Left colon (tissue), 2 donors: ENCODE measurements at places on chromosomes 6 and 20.

DNA sequence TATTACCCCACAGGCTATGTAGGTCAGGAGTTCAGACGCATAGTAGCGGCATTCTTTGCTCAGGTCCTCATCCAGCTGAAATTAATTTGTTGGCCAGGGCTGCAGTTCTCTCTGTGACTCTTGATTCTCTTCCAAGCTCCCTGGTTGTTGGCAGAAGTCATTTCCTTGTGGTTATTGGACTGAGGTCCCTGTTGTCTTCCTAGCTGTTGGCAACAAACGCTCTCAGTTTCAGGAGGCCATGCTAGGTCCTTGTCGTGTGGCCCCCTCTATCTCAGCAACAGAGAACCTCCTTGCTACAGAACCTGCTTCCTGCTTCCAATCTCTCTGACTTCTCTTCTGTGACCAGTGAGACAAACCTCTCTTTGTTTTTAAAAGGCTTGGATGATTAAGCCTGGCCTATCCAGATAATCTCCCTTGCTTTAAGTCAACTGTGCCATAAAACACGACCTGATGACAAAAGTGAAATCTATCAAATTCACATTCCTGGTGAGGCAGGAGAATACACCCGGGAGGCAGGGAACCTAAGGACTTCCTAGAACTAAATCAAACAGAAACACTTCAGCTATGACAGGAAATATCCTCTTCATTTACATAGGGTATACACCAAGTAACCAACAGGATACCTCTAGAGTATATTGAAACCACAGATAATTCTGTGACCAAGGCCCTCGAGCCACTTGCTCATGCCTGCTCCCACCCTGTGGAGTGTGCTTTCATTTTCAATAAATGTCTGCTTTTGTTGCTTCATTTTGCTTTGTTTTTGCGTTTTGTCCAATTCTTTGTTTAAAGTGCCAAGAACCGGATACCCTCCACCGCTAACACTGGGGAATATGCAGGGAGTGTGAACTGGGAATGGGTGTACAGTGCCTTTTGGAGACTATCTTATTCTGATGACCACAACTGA, 196.0 kb downstream of the BTBD3 start:
- no peak for DNase-seq

DNA sequence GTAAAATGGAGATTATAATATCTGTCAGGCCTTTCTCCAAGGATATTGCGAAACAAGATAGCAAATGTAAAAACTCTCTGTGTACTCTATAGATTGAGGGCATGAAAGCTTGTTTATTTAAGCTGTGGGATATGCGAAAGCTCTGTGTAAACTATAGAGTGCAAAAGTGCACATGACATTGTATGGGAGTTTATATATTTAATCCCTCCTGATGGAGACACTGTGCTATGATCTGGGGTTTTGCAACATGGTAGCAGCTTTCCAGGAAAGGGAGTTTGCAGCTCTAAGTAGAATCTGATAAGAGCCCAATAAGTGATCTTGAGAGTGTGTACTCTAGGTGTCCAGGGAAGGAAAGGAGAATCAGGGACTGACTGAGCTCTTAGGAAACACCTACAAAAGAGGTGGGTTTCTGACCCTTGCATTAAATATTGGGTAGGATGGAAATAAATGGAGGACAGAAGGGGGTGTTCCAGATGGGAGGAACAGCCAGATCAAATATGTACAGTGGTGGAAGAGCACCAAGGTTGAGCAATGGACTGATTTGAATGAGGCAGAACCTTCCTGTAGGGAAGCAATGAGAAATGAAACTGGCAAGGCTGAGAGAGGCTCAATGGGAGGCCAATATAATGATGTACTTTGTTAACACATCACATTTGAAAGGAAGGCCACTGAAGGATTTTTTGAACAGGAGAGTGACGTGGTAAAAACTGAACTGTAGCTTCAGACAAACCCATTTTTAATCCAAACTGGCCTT, 450.1 kb downstream of the GJA1 start:
- DNase-seq: no peak

DNA sequence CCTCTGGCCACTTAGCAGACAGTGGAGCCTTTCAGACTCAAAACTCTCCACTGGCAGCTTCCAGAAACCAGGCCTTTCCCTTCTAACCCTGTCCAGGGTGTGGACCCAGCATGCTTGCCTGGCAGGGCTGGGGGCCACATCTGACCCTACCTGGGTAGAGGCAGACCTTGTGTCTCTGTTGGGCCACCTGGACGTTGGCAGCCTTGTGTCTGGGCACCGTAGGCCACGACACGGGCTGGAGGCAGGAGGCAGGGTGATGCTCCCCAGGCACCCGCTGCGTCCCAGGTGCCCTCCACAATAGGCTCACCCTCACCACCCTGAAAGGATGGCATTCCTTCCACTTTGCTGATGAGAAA, 67.6 kb downstream of the NOL4L start:
- DNase-seq: no peak

GRCh38 chr20:48843057-48843806, 15.4 kb upstream of the PREX1 start:
- DNase-seq: no peak

GRCh38 chr6:71419217-71420094, 130.8 kb downstream of the OGFRL1 start:
- DNase-seq: no peak

- DNase-seq: no peak
These were observed 63.9 kb downstream of the MTHFD1L start for GRCh38 chr6:150929416-150929815.

DNA sequence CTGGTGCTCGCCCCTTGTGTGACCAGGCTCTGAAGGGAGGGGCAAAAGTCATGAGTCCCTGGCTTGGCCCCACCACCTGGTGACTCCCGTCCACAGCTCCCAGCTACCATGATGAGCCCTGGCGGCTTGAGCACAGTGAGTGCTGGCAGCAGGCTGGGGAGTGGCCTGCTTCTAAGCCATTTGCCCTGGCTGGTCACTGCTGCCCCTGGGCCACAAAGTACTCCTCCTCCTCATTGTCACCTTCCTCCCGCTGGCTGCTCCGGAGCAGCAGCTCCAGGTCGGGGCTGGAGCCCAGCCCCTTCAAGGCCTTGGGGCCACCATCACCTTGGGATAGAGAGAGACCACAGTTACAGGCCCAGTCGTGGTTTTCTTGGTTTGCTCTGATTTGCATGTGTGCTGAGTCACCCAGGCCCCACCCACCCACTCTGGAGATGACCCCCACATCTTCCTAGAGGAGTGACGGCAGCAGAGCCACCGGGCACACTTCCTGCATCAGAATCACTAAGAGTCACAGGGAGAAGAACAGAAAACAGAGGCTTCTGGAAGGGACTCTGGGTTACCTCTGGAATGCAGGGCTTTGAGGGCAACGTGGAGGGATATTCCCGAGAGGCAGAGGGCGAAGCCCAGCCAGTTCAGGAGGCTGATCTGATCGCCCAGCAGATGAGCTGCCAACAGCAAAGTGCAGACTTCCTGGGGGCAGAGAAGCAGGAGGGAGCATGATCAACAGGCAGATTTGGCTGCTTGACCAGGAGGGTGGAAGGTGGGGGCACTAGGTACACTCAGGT, 42.1 kb upstream of the CDH22 start:
- no peak for DNase-seq

- no peak for DNase-seq
These were observed 47.6 kb upstream of the SIM1 start for GRCh38 chr6:100512203-100512862.

- no peak for DNase-seq
These were observed 28.1 kb upstream of the QKI start for GRCh38 chr6:163386329-163386908.

GRCh38 chr20:48820649-48820973, 7.2 kb downstream of the PREX1 start:
- DNase-seq: no peak

- DNase-seq: peak; percentile 12
These were observed 30.2 kb downstream of the DLL1 start for GRCh38 chr6:170260686-170261085.

DNA sequence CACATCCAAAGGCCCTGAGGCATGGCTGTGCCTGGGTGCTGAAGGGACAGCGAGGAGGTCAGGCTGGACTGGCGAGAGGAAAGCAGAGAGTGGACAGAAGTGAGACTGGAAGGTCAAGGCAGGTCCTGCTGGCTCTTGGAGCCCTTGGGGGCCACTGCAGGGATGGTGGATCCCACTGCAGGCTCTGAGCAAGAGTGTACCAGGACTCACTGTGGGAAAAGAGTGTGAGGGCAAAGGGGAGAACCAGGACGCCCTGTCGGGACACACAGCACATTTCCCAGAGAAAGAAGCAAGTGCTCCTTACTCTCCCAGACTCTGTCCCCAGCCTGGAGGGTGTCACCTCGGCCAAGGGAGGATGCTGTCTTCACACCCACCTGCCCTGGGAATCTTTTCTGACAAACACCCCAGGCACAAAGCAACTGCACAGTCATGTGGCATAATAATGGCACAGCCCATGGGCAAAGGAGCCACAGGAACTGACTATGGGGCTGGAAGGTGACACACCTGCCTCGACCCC, 172.3 kb upstream of the CST7 start:
- peak; percentile 7 for DNase-seq

DNA sequence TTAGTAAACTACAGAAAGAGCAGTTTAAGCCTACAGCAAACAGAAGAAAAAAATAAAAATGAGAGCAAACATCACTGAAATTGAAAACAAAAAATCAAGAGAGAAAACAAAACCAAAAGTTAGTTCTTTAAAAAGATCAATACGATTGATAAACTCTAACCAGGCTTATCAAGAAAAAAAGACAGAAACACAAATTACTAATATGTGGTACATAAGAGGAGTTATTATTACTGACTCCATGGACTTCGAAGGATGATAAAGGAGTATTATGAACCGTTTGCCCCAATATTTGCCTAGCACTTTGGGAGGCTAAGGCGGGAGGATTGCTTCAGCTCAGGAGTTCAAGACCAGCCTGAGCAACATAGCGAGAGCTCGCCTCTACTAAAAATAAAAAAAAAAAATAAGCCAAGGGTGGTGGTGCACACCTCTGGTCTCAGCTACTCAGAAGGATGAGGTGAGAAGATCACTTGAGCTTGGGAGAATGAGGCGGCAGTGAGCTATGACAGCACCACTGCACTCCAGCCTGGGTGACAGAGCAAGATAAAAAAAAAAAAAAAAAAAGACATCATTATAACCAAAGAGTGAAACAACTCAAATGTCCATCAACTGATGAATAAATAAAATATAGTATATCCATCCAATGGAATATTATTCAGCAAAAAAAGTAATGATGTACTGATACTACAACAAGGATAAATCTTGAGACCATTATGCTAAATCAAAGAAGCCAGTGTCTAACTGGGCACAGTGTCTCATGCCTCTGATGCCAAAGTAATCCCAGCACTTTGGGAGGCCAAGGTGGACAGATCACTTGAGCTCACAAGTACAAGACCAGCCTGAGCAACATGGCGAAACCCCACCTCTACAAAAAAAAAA, 12.9 kb downstream of the TRPC4AP start:
- DNase-seq: no peak

- no peak for DNase-seq
These were observed 35.3 kb upstream of the APCDD1L start for GRCh38 chr20:58550275-58551059.

GRCh38 chr6:170063851-170064602, 226.9 kb downstream of the DLL1 start:
- DNase-seq: no peak

- DNase-seq: no peak
These were observed 162.8 kb downstream of the TENT5A start for GRCh38 chr6:81589465-81590313.

GRCh38 chr20:32820698-32821377, 1.1 kb downstream of the MAPRE1 start:
- peak; percentile 15 for DNase-seq

DNA sequence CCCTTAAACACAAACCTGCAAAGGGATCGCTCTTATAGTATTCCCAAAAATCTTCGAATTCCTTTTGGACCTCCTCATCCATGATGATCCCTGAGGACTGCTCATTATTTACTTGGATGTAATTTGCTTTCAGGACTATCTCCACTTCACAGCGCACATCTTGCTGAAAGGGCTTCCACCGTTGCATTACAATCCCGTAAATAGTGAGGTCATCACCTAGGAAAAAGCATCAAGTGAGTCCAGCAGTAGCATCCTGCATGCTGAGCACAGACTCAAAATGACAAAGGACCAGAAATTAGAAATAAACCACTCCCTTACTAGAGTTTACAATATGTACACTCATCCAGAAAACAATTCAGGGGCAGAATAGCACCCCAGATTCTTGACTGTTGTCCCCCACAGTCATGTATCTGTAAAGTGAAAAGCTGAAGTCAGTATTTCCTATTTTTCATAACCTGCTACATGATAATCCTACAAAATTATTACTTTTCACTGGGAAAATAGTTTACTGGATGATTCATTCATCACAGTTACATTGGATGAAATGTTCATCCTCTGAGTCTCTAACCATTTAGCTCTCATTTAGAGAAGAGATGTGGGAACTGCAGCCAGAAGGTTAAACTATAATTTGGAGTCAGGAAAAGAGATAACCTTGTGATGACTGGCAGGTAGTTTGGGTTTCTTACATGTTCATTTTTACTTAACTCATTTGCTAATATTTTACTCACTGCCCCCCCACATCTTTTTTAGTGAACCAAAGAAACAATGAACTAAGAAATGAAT, 17.2 kb downstream of the MCM9 start:
- no peak for DNase-seq

GRCh38 chr6:128452713-128453112, 67.7 kb downstream of the PTPRK start:
- DNase-seq: no peak

- peak; percentile 47 for DNase-seq
These were observed 274.0 kb downstream of the MAFB start for GRCh38 chr20:40414843-40415615.

- DNase-seq: no peak
These were observed 402.5 kb downstream of the PLCB1 start for GRCh38 chr20:8534368-8535160.

- no peak for DNase-seq
These were observed 121.6 kb downstream of the MEI4 start for GRCh38 chr6:77774457-77774856.

GRCh38 chr6:169168706-169169105, 84.9 kb downstream of the THBS2 start:
- DNase-seq: no peak

DNA sequence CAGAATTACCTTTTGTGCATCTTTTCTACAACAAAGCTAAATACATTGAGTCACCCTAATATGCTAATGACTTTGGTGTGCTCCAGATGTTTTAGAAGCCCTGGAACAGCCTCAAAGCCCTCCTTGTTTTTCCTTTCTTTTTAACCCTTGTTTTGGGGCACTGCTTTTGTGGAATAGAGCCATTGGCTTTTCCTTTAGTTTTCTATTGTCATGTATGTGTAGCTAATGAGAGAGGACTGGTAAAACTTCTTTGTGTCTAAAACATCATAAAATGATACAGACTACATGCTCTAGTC, 158.8 kb downstream of the JARID2 start:
- no peak for DNase-seq

DNA sequence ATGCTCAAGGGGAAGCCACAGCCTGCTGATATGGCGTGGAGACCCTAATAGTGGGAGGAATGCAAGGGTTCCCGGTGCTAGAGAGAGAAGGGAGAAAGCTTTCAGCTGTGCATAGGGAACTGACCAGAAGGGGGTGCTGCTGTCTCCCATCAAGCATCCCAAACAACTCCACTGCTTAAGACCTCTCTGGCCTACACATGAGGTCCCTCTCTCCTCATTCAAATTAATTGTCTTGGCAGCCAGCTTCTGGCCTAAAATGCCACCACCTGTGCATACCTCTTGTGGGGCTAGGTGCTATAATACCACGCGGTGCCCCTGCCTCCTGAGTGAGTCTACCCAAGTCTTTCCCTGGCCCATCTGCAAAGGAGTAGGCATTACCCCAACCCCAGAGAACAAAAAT, 14.5 kb downstream of the ADISSP start:
- no peak for DNase-seq
